NCI-H446 (cell line): ENCODE measurements at places on chromosomes 1 and 21.
A peak's percentile ranks its signal among the peaks of the same experiment; 100 is the strongest.

- DNase-seq, result no peak
Observed at GRCh38 chr1:50426108-50426700, 3.0 kb upstream of the DMRTA2 start.

DNA sequence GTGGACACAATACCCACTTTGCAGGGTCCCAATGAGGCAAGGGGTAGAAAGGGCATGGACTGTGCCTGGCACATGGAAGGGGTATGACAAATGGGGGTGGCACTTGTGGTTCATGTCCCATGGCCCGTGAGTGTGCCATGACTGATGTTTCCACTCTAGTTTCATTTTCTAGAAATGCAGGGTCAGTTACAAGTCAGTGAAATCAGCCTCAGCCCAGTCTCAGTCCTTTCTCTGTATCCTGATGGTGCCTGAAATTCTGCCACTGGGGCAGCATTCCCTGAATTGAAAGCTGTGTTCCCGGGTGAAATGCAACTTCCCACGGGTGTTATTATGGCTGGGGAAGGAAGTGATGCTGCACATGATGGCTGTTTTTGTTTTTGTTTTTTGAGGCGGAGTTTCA, 110.8 kb upstream of the ZBTB40 start:
- no peak for DNase-seq

GRCh38 chr1:29639156-29639736, 402.9 kb downstream of the PTPRU start:
- no peak for DNase-seq

DNA sequence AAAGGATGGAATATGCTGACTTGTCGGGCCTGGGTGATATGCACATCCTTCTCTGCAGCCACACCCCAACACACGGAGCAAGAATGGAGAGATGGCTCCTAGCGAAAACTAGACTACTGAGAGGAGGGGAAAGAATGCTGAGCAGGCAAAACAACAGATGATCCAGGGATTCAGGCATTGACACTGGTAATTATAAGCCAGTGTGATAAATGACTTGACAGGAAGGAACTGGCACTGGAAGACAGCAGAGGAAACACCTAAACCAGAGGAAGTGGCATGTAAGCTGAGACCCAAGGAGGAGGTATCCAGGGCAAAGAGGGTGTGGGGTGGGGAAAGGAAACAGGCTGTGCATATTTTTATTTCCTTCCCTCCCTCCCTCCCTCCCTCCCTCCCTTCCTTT, 31.7 kb upstream of the KHDRBS1 start:
- peak; percentile 31 for DNase-seq

DNA sequence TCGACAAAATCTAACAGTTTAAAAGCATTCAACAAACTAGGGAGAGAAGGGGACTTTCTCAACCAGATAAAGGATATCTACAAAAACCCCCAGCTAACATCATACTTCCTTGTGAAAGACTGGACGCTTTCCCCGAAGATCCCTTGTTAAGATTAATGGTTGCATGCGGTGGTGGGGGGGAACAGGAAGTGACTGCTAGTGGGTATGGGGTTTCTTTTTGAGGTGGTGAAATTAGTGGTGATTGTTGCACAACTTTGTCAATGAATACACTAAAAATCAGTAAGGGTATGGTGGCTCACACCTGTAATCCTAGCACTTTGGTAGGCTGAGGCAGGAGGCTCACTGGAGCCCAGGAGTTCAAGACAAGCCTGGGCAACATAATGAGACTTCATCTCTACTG, 26.9 kb upstream of the EYA3 start:
- DNase-seq, result no peak

GRCh38 chr1:19484798-19485361, 459 bp downstream of the CAPZB start:
- no peak for DNase-seq

- DNase-seq, result no peak
Observed at GRCh38 chr1:29234471-29234870, 1.9 kb upstream of the PTPRU start.

GRCh38 chr1:235950318-235950717, 83.6 kb upstream of the LYST start:
- no peak for DNase-seq

DNA sequence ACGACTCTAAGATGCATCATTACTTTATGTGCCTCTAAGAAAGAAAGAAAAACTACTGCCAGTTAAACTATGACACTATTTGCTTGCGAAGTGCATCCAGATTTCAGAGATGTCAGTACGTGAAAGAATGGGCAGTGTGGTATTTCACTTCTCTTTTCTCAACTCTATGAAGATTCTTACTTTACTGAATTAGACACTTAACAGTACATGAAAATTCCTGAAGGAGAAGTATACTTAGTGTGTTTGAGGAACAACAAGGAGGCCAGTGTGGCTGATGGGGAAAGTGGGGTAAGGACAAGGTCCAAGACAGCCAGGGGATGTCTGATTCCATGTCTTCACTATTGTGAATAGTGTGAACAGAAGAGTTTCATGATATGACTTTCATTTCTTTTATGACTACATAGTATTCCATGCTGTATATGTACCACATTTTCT, 53.9 kb upstream of the HSD17B7 start:
- no peak for DNase-seq

DNA sequence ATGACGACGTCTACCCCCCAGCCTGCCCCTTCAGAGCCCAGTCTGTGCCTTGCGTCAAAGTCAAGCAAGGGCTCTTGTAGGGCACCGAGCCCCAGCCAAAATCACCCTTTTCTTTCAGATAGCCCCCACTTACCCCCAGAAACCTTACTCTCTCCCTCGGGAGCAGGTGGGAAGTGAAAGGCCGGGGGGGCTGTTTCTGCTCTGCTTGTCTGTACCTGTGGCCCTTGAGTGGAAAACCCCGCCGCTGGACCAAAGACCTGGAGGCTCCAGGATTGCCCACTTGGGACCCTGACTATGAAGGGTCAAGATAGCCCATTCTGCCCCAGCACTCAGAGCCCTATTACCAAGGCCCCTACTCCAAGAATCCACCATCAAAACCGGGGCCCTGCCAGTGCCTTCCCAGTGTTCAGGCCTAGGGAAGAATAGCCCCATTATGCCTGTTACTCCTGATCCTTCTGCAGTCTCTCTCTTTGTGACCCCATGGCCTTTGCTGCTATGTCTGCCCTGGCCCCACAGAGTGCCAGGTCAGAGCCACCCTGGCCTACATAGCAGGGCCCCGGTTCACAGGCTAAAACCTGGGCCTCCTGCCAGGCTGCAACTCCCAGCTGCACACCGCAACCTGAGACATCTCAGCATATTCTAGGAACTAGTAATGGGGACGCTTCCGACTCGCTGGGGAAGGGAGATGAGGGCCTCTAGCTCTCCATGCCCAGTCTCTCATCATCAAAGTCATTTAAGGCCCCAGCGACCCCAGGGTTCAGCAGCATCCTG, 22.2 kb upstream of the HPDL start:
- no peak for DNase-seq

- no peak for DNase-seq
Observed at GRCh38 chr1:66247415-66248208, 286.3 kb upstream of the SGIP1 start.

- DNase-seq, result no peak
Observed at GRCh38 chr1:68175621-68176398, 56.5 kb downstream of the WLS start.

- no peak for DNase-seq
Observed at GRCh38 chr1:147579532-147579931, 38.2 kb downstream of the BCL9 start.

DNA sequence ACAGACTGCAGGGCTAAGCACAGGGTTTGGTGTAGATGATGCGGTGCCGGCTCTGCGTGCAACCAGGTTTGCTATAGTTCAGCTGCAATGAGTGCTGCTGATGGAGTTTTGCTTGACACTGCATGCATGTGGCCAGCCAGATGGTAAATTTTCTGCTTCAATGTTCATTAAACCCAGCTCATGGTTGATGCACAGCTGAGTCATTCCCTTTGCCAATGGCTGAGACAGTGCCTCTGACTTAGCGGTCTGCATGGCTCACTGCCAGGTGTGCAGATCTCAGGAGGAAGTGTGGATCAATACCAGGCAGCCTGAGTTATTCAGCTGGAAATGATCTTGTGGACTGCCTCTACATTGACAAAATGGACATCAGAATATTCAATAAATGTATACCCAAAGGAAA, 172.7 kb upstream of the ZP4 start:
- DNase-seq, result peak; percentile 91

GRCh38 chr21:36733857-36734256, 34.9 kb downstream of the SIM2 start:
- DNase-seq, result no peak

- no peak for DNase-seq
Observed at GRCh38 chr1:10644307-10645128, 151.9 kb downstream of the CASZ1 start.

DNA sequence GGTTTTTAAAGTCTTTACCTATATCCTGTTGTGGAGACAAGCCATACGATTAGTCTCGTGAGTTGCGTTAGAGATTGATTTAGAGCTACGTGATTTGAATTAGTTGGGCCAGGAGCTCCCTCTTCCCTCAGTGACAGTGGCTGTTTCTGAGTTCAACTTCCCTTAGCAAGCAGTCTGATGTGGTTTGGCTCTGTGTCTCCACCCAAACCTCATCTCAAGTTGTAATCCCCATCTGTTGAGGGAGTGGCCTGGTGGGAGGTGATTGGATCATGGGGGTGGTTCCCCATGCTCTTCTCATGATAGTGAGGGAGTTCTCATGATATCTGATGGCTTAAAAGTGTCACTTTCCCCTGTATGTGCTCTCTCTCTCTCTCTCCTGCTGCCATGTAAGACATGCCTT, 192.9 kb upstream of the PTGFR start:
- peak; percentile 73 for DNase-seq

DNA sequence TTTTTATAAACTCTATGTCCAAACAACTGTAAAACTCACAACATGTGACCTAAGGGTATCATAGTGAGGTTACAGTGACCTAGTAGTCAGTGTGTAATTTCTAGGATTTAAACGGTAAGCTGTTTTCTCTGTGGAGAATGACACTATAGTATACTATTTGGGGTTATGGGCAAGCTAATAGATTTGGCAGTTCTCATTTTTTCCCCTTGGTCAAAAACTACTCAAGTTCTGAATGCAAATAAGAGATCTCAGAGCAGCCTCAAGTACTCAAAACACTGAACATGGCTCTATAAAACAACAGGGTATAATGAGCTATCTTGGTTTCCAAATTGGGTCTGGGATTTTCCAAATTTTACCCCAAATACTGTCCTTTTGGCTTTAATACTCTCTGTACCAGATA, 88.5 kb upstream of the HMCN1 start:
- DNase-seq, result no peak

- no peak for DNase-seq
Observed at GRCh38 chr1:40789342-40789598, 5.7 kb downstream of the KCNQ4 start.

- DNase-seq, result no peak
Observed at GRCh38 chr1:66981679-66982078, 56.9 kb downstream of the MIER1 start.

- DNase-seq, result no peak
Observed at GRCh38 chr21:46442938-46443337, 15.8 kb upstream of the DIP2A start.

DNA sequence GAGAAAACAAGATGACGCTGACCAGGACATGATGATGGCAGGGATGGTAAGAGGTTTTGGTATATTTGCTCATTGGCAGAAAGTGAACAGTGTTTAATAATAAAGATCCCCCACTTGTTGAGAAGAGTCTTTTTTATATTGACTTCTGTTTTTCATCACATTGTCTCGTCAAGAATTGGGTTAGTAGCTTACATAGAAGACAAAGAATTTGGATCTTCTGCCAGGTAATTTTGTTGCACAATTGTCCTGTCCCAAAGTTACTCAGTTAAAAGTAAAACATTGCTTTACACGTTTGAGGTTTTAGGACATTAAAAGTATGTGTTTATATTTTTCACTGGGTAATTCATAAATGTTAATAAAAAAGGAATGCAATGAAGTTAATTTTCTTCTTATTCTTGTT, 48.3 kb upstream of the LAMC2 start:
- DNase-seq, result no peak

GRCh38 chr1:235291599-235292091, 36.3 kb downstream of the ARID4B start:
- no peak for DNase-seq

GRCh38 chr21:44304877-44305293, 5.0 kb downstream of the PFKL start:
- peak; percentile 22 for DNase-seq

GRCh38 chr1:52669696-52670095, 28.5 kb downstream of the COA7 start:
- no peak for DNase-seq

GRCh38 chr21:21158376-21158918, 160.2 kb downstream of the NCAM2 start:
- DNase-seq, result no peak

DNA sequence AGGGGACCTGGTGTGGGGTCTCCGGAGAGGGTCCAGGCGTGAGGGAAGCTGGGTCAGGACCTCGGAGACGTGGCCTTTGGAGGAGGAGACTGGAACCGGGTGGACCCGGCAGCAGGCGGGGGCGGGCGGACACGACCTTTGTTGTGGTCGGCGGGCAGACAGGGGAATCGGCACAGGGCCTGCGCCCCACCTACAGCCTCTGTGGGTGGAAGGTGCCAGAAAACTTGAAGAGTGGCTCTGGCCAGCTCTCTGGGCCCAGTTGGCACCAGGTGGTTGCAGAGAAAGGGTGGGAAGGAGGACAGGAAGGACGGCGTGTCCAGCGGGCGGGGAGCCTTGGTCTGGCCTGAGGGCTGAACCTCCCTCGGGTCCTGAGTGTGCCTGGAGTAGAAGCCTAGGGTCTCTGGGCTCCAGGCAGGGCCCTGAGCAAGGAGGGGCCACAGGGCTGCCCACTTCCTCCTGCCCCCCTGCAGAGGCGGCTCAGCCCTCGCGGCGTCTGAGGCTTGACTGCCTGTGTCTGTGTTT, 7.7 kb upstream of the TTLL10 start:
- DNase-seq, result no peak

DNA sequence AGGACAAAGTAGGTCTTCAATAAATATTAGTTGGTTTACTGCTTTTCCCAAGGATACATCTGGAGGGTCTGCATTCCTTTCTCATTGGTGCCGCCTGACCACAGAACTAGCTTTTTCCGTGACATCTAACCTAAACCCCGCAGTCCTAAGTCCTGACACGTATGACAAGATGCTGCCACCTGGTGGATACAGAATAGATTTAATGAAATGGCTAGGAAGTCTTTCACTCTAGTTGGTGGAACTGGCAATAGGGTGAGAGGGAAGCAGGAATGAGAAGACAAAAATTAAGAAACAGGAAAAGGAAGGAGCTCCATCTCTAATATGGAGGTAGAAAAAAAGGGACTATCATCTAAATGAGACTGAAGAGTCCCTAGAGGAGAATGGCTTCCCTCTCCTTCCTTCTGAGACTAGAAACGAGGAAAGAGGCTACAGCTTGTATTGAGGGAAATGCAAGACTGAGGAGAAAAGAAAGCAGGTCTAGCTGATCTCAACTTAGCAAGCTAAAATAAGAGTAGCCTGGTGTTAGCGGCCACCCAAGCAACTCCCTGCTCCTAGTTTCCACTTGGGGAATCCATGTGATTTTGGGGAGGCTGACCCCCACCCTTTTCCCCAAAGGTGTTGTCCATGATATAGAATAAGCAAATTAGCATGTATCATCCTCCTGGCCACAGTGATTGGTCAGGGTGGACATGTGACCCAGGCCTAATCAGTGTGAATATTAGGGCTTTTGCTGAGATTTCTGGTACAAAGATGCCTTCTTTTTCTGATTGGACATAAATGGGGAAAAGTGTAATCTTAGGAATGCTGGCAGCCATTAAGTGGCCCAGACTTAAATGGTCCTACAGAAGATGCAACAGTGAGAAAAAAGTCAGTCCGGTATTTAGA, 5.9 kb downstream of the RFX5 start:
- DNase-seq, result peak; percentile 81
